ENCODE measurements at places on chromosomes 6 and 20. TPM values are rescaled to one million over a fixed set of nuclear protein-coding genes. Genes with fewer than 3 reads are reported as not detected.

- no peak for DNase-seq
Measured at GRCh38 chr6:118974790-118975189, 39.8 kb upstream of the MCM9 start.

Gene RIPPLY2
- not detected for total RNA-seq

GRCh38 chr20:50029697-50030461 lies 47.1 kb downstream of the SNAI1 start:
- no peak for DNase-seq

DNA sequence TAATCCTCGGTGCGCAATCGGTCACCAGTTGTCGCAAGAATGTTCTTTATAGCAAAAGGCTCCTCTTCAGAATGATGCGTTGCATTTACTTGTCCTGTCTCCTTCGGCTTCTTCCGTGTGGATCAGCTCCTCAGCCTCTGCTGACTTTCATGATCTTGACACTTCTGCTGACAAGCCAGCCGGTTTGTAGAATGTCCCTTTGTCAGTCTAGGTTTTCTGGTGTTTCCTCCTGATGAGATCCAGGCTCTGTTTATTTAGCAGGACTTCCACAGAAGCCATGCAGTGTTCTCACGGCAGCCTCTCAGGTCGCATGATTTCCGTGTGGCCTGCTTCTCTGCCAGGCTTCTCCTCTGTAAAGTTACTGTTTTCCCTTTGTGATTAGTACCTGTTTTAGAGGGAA lies 66.9 kb downstream of the STX11 start:
- DNase-seq, result no peak

Gene MYO6
- under 0.01 TPM for total RNA-seq

Gene APCDD1L
- total RNA-seq, result under 0.01 TPM

DNA sequence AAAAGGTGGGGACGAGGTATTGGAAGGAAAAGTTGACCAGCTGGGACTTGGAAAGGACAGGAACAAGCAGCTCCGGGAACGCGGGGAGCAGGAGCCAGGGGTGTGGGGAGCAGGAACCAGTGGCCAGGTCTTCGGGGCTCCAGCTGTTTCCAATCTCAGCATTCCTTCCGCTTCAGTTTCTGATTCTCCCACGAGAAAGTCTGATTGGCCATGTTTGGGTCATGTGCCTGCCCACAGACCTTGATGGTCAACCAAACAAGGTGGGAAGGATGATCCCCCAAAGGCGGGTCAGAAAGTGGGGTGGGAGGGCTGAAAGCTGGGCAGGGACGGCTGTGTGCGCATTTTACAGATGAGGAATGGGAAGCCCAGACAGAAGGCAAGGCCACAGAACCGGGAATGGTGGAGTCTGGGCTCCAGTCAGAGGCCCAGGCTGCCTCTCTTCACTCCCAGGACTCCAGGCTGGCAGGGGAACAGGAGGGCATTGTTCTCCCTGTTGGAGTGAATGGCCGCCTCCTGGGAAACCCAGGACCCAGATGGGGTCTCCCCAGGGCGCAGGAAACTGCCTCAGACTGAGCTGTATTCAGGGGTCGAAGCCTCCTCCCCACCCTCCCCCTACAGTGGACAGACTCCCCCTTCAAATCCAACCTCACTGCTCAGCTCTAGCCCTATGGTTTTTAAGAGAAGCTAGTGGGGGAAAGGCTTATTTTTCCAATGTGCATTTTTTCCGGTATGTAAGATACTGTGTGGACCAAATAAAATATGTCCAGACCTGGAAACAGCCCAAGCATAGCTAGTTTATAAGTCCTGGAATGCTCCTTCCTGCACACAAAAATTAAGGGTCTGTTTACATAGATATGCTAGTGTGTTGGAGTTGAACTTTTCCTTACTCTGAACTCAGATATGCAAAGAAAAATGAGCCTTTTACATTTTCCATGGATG lies 12.2 kb upstream of the PTGIS start:
- no peak for DNase-seq

DNA sequence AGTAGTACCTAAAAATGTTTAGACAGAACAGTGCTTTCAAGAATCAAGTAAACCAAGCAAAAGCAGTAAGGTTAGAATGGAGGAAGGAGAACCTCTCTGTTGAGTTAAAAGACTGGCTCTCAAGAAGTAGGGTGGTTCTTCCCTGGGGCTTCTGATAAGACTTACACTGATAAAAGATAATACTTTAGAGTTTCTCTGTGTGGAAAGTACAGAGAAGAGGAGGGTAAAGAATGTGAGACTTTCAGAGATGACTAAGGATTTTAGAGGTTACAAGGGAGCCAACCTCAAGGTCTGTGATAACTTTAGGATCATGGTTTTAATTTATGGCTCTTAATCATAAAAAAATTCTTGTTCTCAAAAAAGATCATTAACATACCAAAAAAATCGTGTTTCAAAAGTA lies 30.9 kb upstream of the ALDH8A1 start:
- DNase-seq, result no peak

Gene GTF2H4
- total RNA-seq, result 19.1 TPM

DNA sequence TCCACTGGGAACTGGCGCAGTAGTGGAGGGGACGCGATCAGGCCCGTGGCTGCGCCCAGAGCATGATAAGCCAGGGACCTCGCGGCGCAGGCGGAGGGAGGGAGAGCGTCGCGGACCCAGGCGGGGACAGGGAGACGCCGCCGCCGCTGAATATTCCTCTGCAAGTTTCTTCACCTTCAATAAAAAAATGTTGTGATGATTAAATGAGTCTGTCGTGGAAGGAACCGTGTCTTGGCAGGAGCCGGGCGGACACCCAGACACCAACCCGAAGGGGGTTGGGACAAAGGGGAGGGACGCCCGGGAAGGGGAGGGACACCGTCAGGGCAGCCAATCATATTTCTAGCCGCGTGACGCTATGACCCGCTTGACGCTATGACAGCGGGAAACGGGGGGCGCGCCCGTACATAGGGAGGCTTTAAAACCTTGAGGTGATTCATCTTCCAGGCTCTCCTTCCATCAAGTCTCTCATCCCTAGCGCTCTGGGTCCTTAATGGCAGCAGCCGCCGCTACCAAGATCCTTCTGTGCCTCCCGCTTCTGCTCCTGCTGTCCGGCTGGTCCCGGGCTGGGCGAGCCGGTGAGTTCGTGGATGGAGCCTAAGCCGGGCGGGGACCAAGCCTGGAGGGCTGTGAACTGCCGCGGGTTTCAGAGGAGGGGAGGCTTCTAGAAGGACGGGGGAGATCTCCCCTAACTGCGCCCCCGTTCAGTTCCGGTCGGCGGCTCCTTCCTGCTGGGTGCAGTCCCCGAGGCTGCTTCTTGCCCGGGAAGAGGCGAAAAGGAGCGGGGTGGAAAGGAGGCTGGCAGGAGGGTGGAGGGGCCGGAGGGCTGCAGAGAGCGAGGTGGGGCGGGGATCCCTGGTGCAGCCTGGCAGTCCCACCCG lies at the start of gene ULBP2:
TSS of gene ULBP2 (plus strand) at position 432 of the 878 bp plus-strand sequence. CDS start at position 491, 59 bp downstream.
- peak; percentile 75 for DNase-seq
